ENCODE measurements at places on chromosomes 6 and 20.

GRCh38 chr6:107154131-107154800, 39.0 kb upstream of the BEND3 start:
- DNase-seq, result no peak

- DNase-seq, result no peak
Measured at GRCh38 chr20:2822073-2822472, 5.9 kb downstream of the TMEM239 start.

DNA sequence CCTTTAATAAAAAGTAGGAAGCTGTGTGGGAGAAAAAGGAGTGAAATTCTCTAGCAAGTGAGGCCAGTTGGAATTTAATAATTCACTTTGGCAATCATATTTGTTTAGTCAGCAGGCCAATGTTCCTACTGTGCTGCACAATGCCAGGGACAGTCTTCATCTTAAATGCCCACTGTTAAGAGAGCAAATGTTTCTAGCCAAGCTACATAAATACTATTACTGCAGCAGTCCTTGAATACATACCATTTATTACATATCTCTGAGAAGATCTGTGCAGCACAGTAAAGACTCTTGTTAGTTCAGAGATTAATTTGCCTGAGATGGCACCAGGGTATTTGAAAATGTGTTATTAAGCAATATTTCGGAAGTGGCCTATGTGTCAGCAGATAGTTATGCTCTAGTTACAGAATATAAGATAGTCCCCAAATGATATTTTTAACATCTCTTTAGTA, 105.4 kb downstream of the OGFRL1 start:
- no peak for DNase-seq

- DNase-seq, result no peak
Measured at GRCh38 chr20:62820208-62820961, 3.5 kb downstream of the COL9A3 start.

Measured in stimulated activated CD8-positive, alpha-beta memory T cell treated with anti-CD3 and anti-CD28 coated beads, Interleukin-7, amount 100 ng/mL, for 24 hours (primary cell).